Activated CD4-positive, alpha-beta memory T cell treated with anti-CD3 and anti-CD28 coated beads, Interleukin-2, amount 10 ng/mL, durations not matched to agents 7 days and 5 days (primary cell): ENCODE measurements at places on chromosomes 1 and 21.

- no peak for DNase-seq
Measured at GRCh38 chr1:168972225-168972624, 134.3 kb upstream of the ATP1B1 start.

GRCh38 chr1:205704903-205705302 lies 24.6 kb upstream of the SLC45A3 start:
- DNase-seq = no peak

GRCh38 chr1:172547071-172547470 lies 14.1 kb downstream of the SUCO start:
- DNase-seq = no peak

DNA sequence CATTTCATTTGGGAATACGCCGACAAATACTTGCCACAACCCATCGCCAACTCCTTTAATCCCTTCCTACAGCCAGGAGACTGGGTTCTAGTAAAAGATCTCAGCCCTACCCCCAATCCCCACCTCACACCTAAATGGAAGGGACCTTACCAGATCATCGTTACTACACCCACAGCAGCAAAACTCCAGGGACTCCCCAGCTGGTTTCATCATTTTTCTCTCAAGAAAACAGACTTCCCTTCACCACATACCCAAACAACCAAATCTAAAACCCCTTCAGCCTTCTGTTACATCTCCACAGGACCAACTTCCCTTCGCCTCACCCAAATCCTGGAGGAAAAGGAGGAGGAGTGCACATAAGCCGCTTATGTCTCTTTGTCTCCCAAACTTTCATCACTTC lies 23.7 kb upstream of the SLC2A5 start:
- no peak for DNase-seq

- no peak for DNase-seq
Measured at GRCh38 chr1:7960867-7961215, 670 bp upstream of the PARK7 start.

DNA sequence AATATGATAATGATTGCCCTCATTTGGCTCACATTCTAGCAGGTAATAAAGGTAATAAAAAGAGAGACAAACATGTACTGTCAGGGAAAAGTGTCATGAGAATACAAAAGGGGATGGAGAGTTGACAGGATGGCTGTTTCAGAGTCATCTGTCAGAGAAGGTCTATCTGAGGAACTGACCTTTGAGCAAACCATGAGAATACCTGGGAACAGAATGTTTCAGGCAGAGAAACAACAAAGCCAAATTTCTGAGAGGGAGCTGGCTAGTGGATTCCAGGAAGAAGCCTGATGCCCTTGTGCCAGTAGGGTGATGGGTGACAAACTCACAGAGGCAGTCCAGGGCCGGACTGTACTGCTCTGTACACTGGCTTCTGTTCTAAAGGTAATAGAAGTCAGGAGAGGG lies 107.2 kb downstream of the C1orf21 start:
- DNase-seq = no peak

DNA sequence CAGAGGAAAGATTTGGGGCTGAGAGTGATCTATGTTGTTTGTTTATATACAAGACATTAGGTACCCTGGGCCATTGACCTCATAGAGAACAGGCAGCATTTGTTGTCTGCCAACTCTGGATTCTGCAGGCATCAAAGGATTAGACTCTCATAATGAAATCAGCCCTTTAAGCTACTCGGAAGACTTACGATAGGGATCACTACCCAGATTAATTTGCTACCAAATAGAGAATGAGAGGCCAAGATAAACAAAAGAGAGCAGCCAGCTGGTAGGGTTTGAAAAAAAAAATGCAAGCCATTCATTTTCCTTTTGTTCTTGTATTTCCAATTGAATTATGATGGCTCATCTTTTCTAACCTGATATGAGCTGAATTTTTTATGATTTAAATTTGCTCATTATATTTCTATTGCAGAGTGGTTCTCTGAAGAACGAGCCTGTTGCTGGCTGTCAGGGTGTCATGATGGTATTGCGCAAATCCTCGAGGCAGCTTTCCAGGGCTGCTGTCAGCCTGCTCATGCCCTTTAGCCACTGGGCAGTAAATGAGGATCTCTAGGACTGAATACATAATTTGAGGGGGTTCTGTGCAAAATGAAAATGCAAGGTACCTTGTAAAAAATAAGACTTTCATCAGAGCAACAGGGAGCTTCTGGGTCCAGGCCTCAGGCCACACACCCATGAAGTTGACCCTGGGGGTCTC lies 116.4 kb upstream of the KCNJ15 start:
- no peak for DNase-seq

DNA sequence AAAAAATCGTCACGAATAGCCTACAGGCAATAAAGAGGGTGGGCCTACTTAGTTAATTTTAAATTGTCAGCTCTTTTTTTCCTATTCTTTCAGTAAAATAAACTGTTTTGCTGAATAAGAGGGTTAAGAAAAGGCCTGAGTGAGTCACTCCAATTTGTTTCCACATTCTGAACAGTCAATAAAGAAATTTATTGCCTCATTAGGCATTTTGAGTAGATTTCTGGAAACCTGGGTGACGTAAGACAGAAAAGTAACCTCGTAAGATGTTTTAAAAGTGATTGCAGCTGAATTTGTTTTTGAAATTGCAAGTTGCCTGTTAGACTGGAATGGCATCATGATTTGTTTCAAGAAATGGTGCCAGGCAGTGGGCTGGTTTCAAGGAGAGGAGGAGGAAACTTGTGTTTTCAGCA lies 439.3 kb downstream of the USP25 start:
- no peak for DNase-seq

- no peak for DNase-seq
Measured at GRCh38 chr1:30005972-30006619, 717.3 kb downstream of the MATN1 start.

DNA sequence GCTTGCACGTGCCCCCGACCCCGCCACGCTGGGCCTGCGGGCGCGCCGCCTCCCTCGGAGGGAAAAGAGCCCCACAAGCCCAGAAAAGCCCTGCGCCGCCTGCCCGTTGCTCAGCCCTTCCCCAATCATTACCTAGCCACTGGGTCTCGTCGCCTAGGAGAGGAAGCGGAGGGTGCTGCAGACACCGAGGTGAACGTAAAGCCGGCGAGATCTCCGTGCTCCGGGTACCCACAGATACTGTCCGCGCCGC lies at the start of gene ENO1:
Gene ENO1 (minus strand): TSS at position 239 of the 250 bp plus-strand sequence. CDS start 3,778 bp downstream, outside the sequence.
- DNase-seq = no peak

- peak; percentile 59 for DNase-seq
Measured at GRCh38 chr1:172658871-172659453, at the start of gene FASLG. FASLG (plus strand) TSS chr1:172659103; CDS start chr1:172659202, 99 bp downstream.

GRCh38 chr1:109354929-109355328 lies 42.8 kb downstream of the SORT1 start:
- no peak for DNase-seq

DNA sequence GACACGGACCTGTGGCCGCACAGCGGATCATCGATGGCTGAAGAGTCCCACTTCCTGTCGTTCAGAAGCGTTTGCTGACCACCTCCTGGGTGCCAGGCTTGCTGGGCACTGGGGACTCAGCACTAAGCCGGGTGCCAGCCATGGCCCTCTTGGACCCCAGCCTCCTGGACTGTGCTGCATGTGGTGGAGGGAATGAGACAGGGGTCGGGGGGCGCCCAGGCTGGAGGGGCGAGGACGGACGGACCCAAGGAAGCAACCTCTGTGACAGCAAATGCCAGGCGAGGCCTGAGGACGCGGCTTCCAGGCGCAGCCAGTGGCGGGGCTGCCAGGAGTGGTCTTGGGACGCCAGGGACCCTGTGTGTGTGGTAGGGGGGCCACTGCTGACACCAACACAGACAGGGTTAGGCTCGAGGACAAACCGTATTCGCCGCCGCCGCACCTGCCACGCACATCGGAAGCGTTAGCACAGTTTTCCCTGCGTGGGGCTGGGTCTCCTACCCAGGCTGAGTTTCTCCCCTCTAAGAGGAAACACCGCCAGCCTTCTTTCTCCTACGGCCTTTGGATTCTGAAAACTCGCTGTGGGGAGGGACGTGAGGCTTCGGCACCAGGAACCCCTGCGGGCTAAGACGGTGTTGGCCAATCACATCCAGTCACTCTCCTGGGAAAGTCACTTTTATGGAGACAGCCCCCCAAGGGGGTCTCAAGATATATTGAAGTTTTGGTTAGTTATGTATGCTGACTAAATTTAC lies 3.1 kb upstream of the MXRA8 start:
- no peak for DNase-seq
